ENCODE measurements at places on chromosomes 3 and 15.
A peak's percentile ranks its signal among the peaks of the same experiment; 100 is the strongest.

DNA sequence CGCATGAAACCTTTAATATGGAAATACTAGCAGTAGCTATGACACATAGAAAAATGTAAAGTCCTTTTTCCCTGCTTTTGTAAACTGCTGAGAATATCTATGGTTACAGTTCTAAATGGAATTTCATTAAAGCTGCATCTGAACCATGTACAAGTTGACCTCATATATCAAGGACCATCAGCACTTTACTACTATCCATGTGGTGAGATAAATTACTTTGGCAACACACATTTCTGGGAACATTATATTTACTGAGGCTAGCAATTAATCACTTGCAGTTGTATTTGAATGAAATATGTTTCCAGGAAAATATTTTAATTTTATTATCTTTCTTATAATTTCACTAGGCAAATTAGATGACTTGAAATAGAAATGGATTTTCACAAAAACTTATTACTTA lies 545.5 kb downstream of the NAALADL2 start:
- DNase-seq = no peak

DNA sequence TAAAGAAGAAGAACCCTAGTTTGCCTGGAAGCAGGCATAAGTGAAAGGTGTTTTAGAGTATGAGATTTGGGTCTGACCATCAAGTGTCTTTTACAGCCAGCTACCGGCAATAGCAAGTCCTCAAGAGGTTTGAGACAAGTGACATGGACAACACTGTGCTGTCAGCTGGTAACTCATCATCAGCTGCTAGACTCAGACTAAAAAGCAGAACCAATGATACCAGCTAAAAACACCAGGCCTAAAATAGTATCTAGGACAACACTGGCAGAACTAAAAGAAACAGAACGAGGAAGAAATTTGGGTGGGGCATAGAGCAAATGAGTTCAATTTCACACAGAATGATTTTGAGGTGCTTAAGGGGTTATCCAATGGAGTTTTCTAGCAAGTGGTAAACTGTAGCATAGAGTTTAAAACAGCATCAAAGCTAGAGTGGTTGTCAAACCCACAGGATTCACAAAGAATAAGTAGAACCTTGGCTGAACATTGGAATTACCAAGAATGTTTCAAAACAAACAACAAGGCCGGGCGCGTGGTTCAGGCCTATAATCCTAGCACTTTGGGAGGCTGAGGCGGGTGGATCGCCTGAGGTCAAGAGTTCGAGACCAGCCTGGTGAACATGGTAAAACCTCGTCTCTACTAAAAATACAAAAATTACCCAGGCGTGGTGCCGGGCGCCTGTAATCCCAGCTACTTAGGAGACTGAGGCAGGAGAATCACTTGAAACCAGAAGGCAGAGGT lies 3.9 kb downstream of the CIAO2A start:
- DNase-seq = no peak

- DNase-seq = no peak
These were observed 1.3 kb downstream of the PSMD2 start for GRCh38 chr3:184300378-184300720.

- DNase-seq = no peak
These were observed 102.8 kb downstream of the GABRB3 start for GRCh38 chr15:26670116-26670515.

DNA sequence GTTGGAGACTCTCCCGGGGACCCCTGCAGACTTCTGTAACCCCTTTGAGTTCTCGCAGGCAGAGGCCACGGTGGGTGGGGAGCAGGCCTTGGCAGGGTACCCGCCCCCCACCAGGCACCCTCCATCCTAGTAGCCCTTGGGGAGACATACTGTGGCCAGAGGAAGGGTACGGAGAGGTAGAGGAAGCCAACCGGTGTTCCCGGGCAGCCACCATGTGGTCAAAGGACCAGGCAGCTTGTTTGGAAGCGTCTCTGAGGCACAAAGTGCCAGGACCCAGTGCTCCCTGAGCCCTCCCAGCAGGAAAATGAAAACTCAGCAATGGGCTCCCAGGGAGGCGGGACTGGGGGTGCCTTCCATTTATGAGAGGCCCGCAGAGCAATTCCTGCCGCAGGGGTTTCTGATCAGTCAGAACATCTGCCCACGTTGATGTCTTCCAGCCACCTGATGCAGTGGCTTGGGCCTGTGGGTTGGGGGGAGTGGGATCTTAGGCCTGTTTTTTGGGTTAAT lies 53.0 kb upstream of the CGNL1 start:
- DNase-seq = no peak

DNA sequence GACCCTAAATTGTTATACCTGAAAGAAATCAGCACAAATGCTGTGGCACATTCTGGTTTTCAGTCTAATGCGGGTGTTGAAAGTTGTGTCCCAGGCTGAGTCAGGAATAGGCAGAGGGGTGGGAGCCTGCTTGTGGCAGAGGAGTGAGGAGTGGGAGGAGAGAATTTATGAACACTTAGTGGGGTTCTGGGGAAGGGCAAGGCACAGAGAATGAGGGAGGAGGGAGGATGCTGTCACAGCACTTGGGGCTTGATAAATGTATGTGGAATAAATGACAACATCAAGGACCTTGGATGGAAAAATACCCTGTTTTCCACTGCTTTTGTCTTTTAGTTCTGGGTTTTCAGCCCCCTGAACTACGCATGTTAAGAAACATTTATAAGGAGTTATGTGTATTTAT lies 49.3 kb downstream of the ZNF621 start:
- no peak for DNase-seq

DNA sequence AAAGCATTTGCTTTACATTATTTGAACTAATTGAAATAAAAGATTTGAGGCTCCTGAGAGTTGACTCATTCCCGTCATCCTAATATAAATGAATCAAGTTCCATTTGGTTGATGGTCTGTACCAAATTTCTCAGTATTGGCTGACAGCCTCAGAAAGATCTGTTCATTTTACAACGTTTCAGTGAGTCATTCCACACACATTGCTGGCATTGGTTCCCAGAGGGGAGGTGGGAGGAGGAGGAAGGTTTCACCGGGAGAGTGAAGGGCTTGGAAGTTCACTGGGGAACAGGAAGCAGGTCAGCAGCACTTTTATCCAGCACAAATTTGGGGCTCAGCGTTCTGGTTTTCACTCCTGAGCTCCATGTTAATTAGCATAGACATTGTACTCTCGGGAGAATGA lies 176.7 kb upstream of the CADPS start:
- no peak for DNase-seq

DNA sequence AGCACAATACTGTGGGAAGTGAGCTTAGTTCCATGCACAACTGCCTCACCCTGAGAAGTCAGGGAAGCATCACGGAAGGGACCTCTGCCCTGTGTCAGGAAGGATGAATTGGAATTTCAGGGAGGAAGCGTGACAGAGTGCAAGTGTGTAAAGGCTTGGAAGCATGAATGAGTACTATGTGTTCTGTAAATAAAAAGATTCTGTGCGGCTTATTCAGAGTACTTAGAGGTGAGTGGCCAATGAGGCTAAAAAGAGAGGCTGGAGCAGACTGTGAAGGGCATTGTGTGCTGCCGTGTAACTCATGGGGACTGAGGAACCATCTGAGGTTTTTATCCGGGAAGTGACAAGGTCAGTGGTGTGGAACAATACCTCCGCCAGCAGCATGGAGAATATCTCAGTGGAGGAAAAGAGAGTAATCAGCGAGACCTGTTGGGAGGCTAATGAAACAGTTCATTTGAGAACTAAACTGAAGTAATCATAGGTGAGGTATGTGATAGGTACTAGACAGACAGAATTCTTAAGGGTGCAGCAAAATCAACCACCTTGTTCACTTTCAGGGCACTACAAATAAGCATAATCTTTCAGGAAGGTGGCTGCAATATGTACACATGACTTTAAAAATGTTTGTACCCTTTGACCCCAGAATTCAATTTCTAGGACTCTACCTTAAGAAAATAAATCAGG lies 64.9 kb upstream of the SPRED1 start:
- DNase-seq = no peak

DNA sequence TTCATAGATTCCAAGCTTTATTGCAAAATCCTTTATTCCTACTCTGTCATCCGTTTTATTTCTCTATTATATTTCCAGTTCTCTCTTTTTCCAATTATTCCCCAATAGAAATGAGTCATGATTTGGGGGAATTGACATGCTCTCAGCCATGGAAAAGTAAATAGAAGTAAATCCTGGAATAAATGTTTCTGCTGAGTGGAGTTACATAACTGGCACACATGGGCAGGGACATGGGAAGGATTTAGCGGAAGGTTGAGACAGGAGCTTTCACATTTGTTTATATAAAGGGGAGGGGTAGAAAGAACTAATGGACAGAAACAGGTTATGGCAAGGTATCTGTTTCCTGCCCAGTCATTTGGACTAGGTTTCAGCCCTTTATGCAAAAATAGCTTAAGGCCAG lies 221.6 kb downstream of the PLOD2 start:
- no peak for DNase-seq

GRCh38 chr3:25663347-25663868 lies 1.3 kb downstream of the TOP2B start:
- DNase-seq = peak; percentile 16

DNA sequence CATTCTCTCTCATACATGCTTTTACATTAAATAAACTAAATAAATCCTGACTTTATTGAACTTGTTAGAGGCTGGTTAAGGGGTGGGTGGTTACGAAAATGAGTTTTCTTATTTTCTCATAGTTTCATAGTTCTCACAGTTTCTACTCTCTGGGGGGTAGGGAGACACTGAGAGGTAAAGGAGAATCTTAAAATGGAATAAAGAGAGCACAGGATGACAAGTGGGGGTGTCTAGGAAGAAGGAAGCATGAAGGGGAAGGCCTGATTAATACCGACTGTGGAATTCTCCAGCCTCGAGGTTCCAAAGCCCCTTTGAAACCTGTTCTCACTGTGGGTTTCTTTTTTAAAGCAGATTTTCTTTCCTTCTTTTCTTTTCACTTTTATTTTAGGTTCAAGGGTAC lies 66.4 kb upstream of the TRA2B start:
- no peak for DNase-seq

DNA sequence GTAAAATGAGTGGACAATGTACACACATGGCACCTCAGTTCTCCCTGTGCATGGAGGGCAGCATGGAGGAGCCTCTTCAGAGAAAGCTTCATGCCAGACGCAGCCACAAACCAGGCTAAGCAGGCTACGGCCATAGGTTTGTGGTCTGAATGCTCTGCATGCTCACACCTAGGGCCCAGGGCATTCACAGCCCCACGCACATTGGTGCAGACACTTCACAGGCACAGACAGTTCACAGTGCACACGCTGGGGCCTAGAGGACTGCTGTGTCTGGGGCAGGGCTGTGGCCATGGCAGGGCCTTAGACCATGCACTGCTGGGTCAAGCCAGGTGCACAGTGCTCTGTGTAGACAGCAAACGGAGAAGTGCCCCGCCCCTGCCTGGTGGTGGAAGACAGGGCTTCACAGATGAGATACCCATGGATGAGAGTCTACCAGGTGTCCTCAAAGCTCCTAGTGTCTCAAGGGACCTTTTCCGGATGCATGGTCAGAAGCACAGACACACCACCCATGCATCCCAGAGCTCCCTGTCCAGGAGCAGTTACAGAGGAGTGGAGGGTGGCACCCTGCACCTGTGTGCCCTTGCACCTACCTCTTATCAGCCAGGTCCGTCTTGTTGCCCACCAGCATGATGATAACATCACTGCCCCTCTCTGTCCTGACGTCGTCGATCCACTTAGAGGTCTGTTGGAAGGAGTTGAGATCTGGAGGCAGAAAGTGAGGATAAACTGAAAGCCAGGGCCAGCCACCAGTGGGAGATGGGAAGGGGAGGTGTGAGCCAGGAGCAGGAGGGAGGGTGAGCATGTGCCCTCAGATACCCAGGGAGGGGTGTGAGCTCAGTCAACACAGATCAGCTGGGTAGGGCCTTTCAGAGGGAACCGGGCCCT lies 33.5 kb downstream of the SRPRB start:
- no peak for DNase-seq

DNA sequence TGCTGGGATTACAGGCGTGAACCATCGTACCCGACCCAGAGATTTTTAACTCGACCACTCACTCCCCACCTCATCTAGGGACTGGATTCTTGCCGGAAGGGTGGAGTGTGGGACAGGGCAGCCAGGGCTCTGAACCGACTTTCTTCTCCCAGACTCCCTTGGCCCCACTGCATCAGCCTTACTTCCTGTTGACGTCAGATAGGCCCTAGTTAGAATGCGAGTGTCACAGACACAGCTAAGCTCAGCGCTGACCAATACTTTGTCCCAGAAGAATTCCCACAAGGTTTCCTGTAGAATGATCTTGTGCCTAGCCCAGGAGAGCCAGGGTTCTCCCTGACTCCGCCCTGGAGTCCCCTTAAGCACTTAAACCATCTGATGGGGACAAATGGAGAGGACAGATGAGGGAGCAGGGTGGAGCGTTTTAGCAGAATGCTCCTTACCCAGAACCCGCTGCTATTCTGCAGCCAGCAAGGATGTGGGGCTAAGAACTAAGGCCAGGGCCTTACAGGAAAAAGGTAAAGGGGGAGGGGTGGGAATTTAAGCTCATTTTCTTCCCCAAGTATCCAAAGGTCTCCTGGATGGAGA lies 5.8 kb upstream of the TUSC2 start:
- no peak for DNase-seq

- DNase-seq = no peak
These were observed 82.1 kb downstream of the LINGO1 start for GRCh38 chr15:77550301-77551251.

GRCh38 chr3:168341956-168342936 lies 246.5 kb upstream of the GOLIM4 start:
- no peak for DNase-seq

DNA sequence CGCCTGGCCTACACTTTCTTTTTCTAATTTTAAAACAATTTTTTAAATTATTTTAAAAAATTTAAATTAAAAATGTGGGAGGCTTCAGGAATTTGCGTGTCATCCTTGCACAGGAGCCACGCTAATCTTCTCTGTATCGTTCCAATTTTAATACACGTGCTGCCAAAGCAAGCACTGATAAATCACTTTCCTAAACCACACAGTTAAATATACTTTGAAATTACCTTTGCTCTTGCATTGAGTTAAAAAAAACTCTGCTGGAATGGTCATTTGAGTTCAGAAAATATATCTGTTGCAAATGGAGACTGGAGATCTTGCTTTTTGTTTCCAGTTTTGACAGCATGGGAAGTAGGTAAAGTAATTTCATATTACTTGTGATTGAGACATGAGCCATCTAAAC lies 23.6 kb downstream of the GATM start:
- no peak for DNase-seq

DNA sequence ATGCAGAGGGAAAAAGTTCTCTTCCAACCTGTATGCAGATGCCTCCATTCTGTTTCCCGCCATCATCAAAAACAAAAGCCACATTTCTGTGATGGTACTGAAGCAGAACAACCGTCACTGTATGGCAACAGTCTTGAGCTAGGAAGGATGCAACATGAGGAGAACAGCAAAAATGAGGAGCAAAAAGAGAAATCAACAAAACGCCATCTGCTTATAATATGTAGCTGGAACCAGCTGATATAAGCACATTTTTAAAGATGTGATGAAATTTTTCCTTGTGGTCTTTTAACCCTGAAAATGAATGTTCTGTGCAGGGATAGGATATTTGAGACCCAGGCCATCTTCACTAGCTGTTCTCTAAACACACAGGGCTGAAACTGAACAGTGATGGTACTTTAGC lies 287.0 kb downstream of the ZIC4 start:
- no peak for DNase-seq

- DNase-seq = no peak
These were observed 49.9 kb downstream of the LRRFIP2 start for GRCh38 chr3:37124435-37124834.
